Progenitor cell of endocrine pancreas (in vitro differentiated cells): ENCODE measurements at places on chromosomes 2 and 18.

- DNase-seq = no peak
Observed at GRCh38 chr2:61707984-61708852, 145.6 kb downstream of the FAM161A start.

DNA sequence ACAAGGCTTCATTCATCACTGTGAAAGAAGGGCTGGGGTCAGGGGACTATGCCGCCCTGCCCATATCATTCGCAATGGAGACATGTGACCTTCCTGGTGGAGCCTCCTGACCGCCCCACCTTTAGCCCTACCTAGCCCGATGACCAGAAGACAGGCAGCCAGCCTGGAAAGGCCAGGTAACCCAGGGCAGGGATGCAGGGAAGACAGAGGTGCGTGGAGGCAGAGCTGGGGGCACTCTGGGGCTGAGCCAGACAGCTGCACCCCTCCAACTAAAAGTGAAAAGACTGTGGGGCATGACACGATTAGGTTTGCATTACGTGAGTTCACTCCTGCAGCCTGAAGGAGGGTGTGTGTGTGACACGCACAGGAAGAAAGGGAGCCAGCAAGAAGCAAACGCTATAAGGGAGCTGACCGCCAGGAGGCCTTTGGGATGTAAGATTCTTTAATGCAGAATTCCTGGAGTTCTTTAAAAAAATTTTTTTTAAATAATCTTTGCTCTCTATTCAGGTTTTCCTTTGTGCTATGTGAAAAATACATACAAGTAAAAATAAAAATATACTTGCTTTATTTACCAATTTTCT, 3.7 kb upstream of the HES6 start:
- DNase-seq = no peak

- peak; percentile 70 for DNase-seq
Observed at GRCh38 chr2:70948337-70949003, 12.8 kb downstream of the ATP6V1B1 start.

GRCh38 chr2:16700551-16701259, 35.1 kb upstream of the CYRIA start:
- DNase-seq = no peak

GRCh38 chr2:59182249-59182648, 941.1 kb upstream of the FANCL start:
- no peak for DNase-seq

DNA sequence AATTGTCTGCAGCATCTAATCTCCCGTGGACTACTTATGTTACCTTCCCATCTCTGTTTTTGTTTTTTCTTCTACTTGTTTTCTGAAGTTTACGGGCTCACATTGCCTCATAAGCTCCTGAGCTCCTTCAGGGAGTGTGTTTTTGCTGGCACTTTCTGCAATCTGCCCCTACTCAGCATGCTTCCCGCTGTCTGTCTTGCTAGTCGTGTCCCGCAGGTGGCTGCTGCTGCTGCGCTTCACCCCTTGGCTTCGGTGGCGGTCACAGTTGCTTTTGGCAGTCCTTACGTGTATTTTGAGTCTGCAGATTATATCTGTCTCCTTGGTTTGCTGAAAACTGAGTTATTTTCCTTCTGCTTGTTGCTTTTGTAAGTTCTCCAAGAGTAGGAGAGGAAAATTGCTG, 37.3 kb downstream of the FER1L5 start:
- DNase-seq = no peak

GRCh38 chr2:48849770-48850169, 94.2 kb upstream of the LHCGR start:
- no peak for DNase-seq

DNA sequence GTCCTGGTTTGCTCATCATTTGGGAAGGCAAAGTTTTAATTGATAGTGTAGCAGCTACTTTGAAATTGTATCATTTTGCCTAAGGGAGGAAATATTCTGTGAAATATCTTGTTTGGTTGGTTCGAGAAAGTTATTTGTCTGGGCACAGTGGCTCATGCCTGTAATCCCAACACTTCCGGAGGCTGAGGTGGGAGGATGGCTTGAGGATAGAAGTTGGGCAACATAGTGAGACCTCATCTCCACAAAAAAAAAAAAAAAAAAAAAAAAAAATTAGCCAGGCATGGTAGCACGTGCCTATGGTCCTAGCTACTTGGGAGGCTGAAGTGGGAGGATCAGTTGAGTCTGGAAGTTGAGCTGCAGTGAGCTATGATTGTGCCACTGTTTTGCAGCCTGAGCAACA, 3.1 kb upstream of the ADGRF3 start:
- DNase-seq = no peak
